Naive thymus-derived CD8-positive, alpha-beta T cell (primary cell): ENCODE measurements at places on chromosomes 4 and X. TPM values are rescaled to one million over a fixed set of nuclear protein-coding genes. Genes with fewer than 3 reads are reported as not detected.

The L1CAM gene
- 0.16 TPM for total RNA-seq

GRCh38 chrX:23811108-23811651, 28.2 kb downstream of the SAT1 start:
- H3K27ac ChIP-seq = no peak overlapping the region
- DNase-seq = no peak
- H3K4me1 ChIP-seq = peaks cover 6% of the 10 kb centered on the region

The PRRG1 gene
- total RNA-seq = not detected

GRCh38 chr4:118346495-118346894, 6.3 kb downstream of the PRSS12 start:
- no peak overlapping the region for H3K27ac ChIP-seq
- no peak for DNase-seq
- peaks cover 65% of the 10 kb centered on the region for H3K27me3 ChIP-seq
- H3K4me1 ChIP-seq = peaks cover 3% of the 10 kb centered on the region
- H3K4me3 ChIP-seq = no peak overlapping the region
- H3K36me3 ChIP-seq = no peaks in the 10 kb centered on the region

GRCh38 chrX:8201896-8202331, 30.8 kb upstream of the VCX2 start:
- H3K36me3 ChIP-seq = no peaks in the 10 kb centered on the region
- no peak overlapping the region for H3K27ac ChIP-seq
- no peaks in the 10 kb centered on the region for H3K4me1 ChIP-seq
- no peak overlapping the region for H3K4me3 ChIP-seq
- H3K27me3 ChIP-seq = no peaks in the 10 kb centered on the region
- no peak for DNase-seq

The HDAC8 gene
- total RNA-seq = 18.7 TPM

DNA sequence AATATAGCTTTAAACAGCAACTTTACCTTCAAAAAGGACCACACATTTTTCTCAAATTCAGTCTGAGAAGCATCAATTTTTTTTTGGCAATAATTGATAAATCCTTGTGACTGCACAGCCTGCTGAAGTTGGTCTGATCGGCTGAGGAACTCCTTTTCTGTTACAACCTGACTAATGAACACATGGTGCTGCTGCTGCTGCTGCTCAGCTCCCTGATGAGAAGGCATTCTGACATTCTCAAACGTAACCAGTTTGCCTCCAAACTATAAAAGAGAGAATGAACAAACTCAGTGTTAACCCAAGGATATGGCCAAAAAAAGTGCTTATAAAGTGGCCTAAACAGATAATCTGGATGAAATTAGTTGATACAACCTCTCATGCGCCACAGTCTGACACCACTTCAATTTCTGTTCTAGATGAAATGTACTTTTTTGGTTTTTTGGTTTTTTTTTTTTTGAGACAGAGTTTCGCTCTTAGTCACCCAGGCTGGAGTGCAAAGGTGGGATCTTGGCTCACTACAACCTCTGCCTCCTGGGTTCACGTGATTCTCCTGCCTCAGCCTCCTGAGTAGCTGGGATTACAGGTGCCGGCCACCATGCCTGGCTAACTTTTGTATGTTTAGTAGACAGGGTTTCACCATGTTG, 26.5 kb downstream of the SEC31A start:
- no peak overlapping the region for H3K27ac ChIP-seq
- no peak for DNase-seq
- peaks cover 26% of the 10 kb centered on the region for H3K4me1 ChIP-seq
- no peaks in the 10 kb centered on the region for H3K27me3 ChIP-seq
- peaks cover 79% of the 10 kb centered on the region for H3K36me3 ChIP-seq
- H3K4me3 ChIP-seq = no peak overlapping the region

GRCh38 chr4:38123555-38123954, 163.4 kb downstream of the PTTG2 start:
- peaks cover 13% of the 10 kb centered on the region for H3K4me1 ChIP-seq
- no peak overlapping the region for H3K27ac ChIP-seq
- no peak for DNase-seq
- no peak overlapping the region for H3K4me3 ChIP-seq
- H3K27me3 ChIP-seq = no peaks in the 10 kb centered on the region
- H3K36me3 ChIP-seq = peaks cover 45% of the 10 kb centered on the region
